ENCODE measurements at places on chromosomes 6 and 20. TPM values are rescaled to one million over a fixed set of nuclear protein-coding genes. Genes with fewer than 3 reads are reported as not detected.

WFDC6 gene
- total RNA-seq: not detected

CASS4 gene
- 6.8 TPM for total RNA-seq

LY6G6F gene
- not detected for total RNA-seq

AKAP12 gene
- total RNA-seq: 241 TPM

OR2B6 gene
- total RNA-seq: not detected

MUC22 gene
- total RNA-seq: not detected

HCK gene
- total RNA-seq: 25.9 TPM

METTL24 gene
- 2.4 TPM for total RNA-seq

MROH8 gene
- 1.4 TPM for total RNA-seq

DNA sequence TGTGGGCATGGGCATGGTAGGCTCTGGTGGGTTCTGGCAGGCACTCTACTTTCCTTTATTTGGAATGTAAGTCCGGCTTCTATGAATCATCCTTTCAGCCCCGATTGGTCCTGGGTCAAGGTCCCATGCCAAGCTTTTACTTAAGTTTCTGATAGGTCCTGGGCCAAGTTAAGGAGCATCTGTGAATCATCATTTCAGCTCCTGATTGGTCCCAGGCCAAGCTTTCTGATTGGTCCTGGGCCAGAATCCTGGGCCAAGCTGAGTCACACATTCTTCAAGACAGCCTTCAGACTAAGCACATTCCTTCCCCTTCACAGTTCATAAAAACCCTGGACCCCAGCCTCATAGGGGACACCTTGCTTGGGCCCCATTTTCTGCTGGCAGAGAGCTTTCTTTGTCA, 231.0 kb upstream of the EYS start:
- DNase-seq: peak; percentile 27

DNA sequence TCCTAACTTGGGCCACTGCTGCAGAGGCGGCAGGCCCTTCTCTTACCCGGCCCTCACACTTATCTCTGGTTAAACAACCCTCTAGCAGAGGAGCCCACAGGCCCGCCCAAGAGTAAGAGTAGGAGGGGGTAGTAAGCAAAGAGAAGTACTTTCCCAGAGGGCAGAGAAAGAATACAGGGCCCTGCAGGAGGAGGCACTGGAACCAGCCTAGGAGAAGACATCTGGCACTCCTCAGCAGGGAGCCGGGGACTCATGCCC, 10.1 kb downstream of the MTCH1 start:
- DNase-seq: no peak

- DNase-seq: no peak
Observed at GRCh38 chr20:37160683-37161082, 18.4 kb upstream of the RPN2 start.

DNA sequence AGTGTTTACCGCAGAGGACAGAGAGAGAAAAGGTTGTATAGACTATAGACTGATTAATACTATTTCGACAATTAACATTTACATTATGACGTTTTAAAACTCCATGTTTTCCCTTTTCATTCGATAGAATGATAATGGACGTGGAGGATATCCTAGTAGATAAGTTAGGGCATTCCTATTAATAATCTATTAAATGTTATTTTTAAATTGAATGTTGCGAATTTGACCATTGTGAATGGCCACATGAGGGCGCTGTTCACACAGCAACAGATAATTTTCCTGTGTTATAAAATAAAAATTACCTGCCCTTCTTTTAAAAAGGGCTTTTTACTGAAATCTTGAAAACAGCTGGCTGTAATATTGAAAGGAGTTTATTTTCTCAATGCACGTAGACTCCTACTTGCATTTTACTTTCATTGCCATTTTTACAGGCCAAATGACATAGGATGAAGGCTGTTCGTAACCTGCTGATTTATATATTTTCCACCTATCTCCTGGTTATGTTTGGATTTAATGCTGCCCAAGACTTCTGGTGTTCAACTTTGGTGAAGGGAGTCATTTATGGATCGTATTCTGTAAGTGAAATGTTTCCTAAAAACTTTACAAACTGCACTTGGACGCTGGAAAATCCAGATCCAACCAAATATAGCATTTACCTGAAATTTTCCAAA, 3.3 kb downstream of the ADGRB3 start:
- no peak for DNase-seq

- DNase-seq: no peak
Observed at GRCh38 chr6:149852180-149852579, 12.0 kb downstream of the LRP11 start.

GRCh38 chr20:57147185-57147584, 119.3 kb downstream of the BMP7 start:
- DNase-seq: no peak

- no peak for DNase-seq
Observed at GRCh38 chr6:34791164-34791700, 651 bp upstream of the BLTP3A start.

GRCh38 chr20:5039889-5040288, 38.6 kb upstream of the SLC23A2 start:
- DNase-seq: no peak

GRCh38 chr20:50281831-50282591, 91.4 kb downstream of the CEBPB start:
- DNase-seq: no peak

- DNase-seq: no peak
Observed at GRCh38 chr20:63707558-63708300, at the start of the genes ARFRP1 and ZGPAT. Gene ARFRP1, minus strand, starts transcription at chr20:63707976. Its CDS starts 885 bp downstream, at chr20:63707091. Gene ZGPAT, plus strand, starts transcription at chr20:63708039. Its CDS starts 542 bp downstream, at chr20:63708581.

DNA sequence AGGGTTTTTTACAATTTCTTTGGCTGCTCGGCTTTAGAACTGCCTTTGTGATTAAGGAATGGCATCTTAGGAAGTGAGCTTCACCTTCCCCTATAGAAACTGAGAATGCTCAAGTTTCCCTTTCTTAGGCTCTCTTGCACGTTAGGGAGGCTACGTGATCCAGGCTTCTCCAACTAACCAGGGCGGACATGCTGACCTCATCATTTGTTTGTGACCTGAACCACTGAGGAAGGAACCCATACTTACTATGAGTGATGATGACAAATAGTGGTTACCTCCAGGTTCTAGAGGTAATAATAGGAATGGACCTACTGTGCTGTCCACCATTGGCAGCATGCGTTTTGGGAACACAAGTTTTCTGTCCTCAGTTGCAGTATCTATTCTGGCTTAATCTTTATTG, 645.8 kb downstream of the C6orf118 start:
- DNase-seq: no peak

GRCh38 chr6:87645080-87645479, 55.1 kb downstream of the ORC3 start:
- DNase-seq: no peak

DNA sequence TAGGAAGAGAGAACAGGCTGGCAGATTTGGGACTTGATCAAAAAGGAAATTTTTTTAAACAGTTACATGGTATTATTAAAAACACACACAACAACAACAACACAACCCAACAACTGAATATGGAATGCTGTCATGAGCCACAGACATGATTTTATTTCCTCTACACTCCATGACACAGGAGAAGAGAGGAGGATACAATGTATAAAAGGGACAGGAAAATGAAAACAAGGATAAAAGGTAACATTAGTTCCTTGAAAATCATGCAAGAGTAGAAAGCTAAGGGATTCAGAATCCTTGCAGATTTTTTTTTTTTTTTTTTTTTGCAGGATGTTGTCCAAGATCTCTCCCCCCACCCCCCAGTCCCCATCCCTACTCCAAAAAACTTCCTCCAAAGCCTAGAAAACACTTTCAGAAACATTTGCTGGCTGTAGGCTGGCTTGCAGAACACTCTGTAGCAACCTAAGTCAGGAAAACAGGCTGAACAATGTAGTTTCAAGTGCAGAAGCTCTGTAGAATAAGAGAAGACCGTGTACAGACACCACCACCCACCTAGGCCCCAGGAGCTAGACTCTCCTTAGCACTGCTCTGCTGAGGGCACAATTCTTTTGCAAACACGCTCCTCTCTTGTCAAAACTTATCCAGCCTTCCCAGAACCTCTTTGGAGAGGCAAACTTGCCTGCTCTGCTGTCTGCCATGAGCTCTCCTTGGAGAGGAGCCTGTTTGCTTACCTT, 845 bp downstream of the ZMYND8 start:
- no peak for DNase-seq

DNA sequence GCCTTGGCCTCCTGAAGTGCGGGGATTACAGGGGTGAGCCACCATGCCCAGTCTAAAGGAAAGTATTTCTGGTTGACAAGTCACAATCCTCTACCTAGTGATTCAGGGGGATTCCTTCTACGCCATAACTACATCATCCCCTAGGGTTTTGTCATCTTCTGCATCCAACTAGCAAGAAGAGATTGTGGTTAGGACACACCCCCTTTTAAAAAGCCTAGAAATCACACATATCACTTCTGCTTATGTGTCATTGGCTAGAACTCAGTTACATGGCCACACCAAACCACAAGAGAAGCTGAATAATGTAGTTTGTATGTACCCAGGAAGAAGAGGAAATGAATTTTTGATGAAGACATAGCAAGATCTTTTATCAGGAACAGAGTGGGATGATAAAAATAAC, 14.7 kb upstream of the CHD6 start:
- no peak for DNase-seq

DNA sequence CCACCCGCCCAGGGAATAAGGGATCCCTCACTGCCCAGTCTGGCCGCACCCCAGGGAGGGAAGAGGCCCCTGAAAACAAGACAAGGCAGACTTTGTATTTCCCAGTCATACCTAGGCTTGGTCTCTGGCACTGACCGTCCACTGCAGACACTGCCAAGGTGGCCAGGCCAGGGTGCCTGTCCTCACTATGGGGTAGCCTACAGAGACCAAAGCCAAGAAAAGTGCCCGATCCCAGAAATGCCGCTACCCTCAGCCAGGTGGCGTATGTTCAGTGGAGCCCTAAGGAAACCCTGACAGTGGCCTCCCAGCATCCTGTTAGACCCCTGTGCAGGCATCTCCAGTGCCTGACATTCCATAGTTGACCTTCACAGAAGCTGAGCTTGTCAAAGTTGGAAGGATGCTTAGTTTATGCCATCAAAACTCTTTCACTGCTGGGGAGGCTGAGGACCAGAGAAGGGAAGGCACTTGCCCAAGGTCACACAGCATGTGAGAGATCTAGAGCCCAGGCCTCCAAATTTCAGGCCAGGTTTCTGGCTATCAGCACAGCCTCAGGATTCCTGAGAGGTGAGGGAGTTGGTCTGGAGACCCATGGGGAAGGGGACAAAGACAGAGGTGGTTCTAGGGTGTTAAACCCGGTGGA, 2.5 kb downstream of the SCRT2 start:
- no peak for DNase-seq

- DNase-seq: no peak
Observed at GRCh38 chr6:119322034-119322433, 27.5 kb downstream of the MAN1A1 start.

GRCh38 chr6:33112148-33112547, 36.4 kb downstream of the HLA-DPB1 start:
- DNase-seq: no peak

DNA sequence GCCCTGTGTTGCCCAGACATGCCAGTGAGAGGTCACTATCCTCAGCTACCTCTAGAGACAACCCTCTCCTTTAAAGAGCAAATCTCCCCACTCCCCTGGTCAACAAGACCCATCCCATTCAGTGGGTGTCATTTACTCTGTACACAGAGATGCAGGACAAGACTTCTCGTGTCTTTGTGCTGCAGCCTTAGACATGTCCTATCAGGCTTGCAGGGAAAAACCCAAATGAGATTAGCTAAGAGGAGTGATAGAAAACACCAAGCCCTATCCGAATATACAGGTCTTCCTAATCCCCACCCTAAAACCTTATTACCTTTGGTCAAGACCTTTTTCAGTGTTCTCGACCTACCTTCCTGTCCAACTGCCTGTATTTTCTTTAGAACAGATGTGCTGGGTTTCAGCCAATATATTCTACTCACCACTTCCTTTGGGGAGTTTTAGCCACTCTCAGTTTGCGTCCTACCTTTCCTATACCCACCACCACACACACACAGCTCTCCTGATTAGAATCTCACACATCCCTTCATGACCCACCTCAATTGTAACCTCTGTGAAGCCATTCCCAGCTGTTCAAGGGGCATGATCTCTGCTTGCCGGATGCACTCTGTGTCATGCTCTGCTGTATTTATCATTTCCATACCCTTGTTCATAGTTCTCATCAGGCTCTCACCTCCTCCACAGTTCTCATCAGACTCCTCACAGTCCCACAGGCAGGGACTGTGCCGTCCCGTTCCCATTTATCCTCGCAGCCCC, 39.7 kb downstream of the TRAM2 start:
- DNase-seq: no peak

DNA sequence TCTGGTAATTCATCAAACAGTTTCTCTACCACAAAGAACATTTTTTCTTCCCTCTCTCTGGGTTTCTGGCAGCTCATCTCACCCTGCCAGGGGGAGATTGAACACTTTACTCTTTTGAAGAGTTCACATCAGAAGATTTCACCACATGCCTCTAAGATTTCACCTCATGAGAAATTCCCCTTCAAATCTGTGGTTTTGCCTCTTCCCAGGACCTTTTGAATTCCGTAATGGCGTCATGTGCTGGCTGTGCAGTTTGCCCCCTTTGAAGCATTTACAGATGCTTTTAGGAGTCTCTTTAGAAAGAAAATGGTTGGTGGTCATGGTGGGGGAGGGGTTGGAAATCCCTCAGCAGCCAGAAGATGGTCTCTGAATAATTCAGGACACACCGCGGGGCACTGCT, 486.1 kb downstream of the QKI start:
- DNase-seq: no peak

- DNase-seq: no peak
Observed at GRCh38 chr6:118739696-118740353, 88.4 kb upstream of the CEP85L start.

GRCh38 chr20:23725102-23725501, 25.6 kb downstream of the CST1 start:
- DNase-seq: no peak

DNA sequence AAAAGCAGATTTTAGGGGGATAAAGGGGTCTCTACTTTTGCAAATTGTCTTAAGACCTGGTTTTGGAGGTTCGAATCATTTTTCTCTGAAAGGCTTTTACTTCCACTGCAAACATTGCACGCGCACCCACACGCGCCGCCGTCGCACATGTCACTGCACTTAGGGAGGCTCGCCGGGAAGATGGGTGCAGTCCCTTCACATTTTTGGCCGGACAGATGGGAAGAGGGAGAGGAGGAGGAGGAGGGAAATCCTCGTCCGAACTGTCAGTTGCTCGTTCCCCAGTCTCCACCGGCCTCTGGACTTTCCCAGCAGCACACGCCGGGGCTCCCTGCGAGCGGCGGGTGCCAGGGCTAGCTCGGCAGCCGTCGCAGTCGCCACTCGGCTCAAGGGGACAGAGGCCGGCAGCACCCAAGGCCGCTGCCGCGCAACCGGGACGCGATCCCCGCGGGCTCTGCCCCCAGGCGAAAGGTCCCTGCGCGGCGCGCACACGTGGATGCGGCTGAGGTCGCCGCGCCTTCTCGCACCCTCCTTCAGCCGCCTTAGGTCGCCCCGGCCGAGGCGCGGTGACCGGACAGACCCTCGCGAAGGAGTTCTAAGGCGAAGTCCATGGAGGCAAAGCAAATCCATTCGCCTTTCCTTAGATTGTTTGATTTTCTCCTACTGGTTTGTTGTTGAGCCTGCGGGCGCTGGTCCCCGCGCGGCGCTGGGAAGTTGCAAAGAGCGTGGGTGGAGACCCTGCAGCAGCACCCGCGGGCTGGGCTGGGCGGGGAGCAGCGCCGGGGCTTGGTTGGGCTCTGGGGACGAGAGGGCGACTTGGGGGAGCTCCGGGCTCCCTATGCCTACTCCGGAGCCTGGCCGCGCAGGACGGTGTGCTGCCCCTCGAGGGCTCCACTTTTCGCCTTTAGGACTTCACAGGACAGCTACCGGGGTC, 1.2 kb downstream of the MYB start:
- DNase-seq: no peak

- no peak for DNase-seq
Observed at GRCh38 chr6:130575971-130576370, 210.2 kb downstream of the TMEM200A start.

GRCh38 chr6:129498950-129499842, 210.8 kb downstream of the ARHGAP18 start:
- no peak for DNase-seq

GRCh38 chr6:9208966-9209365, 773.6 kb upstream of the SLC35B3 start:
- DNase-seq: no peak

Measured in omental fat pad (tissue), 4 donors.